Testis (tissue), 5 donors: ENCODE measurements at places on chromosomes 1 and 21. TPM values are rescaled to one million over a fixed set of nuclear protein-coding genes. Genes with fewer than 3 reads are reported as not detected.
A peak's percentile ranks its signal among the peaks of the same experiment; 100 is the strongest.

The ORC1 gene
- 6.9 TPM for total RNA-seq

The GPR89A gene
- total RNA-seq: 41.1 TPM

GRCh38 chr1:152397474-152397873 is 16.6 kb downstream of the CRNN start:
- H3K27me3 ChIP-seq: no peaks in the 10 kb centered on the region

DNA sequence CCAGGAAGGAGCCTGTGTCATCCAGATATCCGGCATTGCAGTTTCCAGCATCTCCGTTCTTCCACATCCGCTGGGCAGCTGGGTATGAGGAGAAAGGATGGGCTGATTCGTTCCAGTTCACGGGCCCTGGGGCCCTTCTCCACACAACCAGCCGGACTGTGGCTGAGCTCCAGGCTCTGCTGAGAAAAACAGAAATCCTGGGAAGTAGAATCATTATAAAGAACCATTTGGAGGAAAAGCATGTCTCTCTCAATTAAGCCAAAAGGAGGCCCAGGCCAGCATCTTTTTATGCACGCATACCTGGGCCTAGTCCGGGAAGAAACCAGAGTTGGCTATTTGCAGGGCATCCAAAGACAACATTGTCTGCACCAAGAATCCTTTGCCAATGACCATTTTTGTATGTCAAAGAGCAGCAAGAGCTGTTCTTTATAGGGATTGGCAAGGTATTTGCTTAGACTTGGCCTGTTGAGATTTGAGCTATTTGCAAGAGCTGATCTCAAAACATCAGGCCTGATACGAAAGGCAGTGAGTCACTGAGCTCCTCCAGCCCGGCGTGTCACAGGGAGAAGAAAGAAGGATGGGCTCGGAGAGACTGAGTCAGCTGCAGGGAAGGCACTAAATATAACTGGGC is 84.9 kb upstream of the ARHGEF16 start:
- peak overlapping the region; percentile 85 for H3K27ac ChIP-seq
- peak; percentile 71 for DNase-seq
- no peaks in the 10 kb centered on the region for H3K27me3 ChIP-seq
- peaks cover 48% of the 10 kb centered on the region for H3K4me1 ChIP-seq
- H3K36me3 ChIP-seq: no peaks in the 10 kb centered on the region

DNA sequence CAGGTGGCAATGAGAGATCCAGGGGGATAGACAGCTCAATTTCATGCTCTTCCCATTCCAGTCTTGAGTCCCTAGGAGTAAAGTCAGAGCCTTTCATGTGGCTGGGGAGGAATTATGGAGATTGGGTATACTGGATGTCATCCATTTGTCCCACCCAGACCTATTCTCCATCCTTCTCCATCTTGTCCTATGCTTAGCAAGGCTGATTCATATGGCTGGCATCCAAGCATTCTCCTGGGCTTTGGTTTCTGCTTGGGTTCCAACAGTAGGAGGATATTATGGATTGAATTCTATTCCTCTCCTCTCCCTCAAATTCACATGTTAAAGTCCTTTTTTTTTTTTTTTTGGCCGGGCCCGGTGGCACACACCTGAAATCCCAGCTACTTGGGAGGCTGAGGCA is 3.8 kb upstream of the CDC20 start:
- no peak overlapping the region for H3K27ac ChIP-seq
- H3K4me3 ChIP-seq: no peak overlapping the region
- H3K36me3 ChIP-seq: no peaks in the 10 kb centered on the region
- no peaks in the 10 kb centered on the region for H3K4me1 ChIP-seq
- no peaks in the 10 kb centered on the region for H3K27me3 ChIP-seq
- no peak for DNase-seq

GRCh38 chr21:32461503-32461902 is 49.0 kb downstream of the EVA1C start:
- H3K27me3 ChIP-seq: no peaks in the 10 kb centered on the region
- no peaks in the 10 kb centered on the region for H3K36me3 ChIP-seq
- DNase-seq: no peak

DNA sequence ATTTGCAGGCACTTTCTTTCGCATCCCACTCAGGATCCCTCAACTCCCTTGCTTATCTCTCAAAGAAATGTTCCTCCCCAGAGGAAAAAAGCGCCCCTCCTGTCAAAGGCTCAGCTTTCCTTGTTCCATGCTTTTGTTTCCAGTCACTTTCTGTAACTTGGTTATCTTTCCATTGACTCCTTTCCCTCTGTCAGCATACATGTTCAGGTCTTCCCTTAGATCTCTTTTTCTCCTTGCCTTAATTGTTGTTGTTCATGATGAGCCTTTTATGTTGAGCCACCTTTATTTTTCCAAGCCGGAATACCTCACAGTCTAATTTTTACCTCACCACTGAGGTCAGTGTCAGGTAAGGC is 46.5 kb upstream of the PODN start:
- H3K27me3 ChIP-seq: no peaks in the 10 kb centered on the region
- H3K36me3 ChIP-seq: no peaks in the 10 kb centered on the region
- H3K4me3 ChIP-seq: peak overlapping the region; percentile 66
- DNase-seq: no peak

DNA sequence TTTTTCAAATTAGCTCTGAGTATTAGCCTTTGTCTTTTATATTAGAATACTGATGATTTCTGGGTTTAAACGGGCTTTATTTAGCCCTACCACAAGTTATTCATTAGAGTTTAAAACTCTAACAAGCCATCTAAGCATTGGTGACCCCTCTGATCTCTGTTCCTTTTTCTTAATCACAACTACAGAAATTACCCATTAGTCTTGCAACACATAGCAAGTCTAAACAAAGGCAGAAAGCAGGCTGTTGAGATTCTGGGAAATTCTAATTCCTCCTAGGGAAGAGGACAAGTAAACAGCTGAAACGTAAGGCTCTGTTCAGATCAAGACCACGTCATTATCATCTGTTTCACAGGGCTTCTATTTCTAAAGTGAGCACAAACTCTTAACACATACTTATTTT is 491.2 kb upstream of the ZRANB2 start:
- no peaks in the 10 kb centered on the region for H3K36me3 ChIP-seq
- H3K27me3 ChIP-seq: no peaks in the 10 kb centered on the region
- H3K4me3 ChIP-seq: no peak overlapping the region
- no peaks in the 10 kb centered on the region for H3K4me1 ChIP-seq
- no peak for DNase-seq

DNA sequence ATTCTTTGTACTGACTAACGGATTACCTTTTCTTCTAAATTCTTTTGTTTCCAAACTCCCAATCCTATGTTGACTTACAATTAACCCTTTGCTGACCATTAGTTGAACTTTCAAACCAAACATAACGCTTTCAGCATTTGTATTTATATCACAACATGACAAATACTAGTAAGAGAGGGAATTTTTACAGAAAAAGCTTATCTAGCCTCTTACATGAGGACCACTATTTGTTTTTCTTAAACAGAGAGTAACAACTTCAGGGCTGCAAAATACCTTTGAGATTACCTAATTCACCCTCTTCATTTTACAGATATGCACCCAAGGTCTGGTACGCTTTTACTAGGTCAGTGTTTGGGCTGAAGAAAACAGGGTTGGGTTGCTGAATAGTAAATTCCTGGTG is 45.0 kb upstream of the CXADR start:
- peak overlapping the region; percentile 71 for H3K27ac ChIP-seq
- no peak overlapping the region for H3K4me3 ChIP-seq
- no peaks in the 10 kb centered on the region for H3K36me3 ChIP-seq
- H3K27me3 ChIP-seq: no peaks in the 10 kb centered on the region
